ENCODE measurements at places on chromosomes 13 and 19.

GRCh38 chr19:49829721-49830120 lies 11.6 kb downstream of the MED25 start:
- DNase-seq, result no peak

- no peak for DNase-seq
Measured at GRCh38 chr13:107974409-107974808, 240.9 kb downstream of the LIG4 start.

- DNase-seq, result peak; percentile 7
Measured at GRCh38 chr19:55173714-55174409, 6.2 kb downstream of the SYT5 start.

DNA sequence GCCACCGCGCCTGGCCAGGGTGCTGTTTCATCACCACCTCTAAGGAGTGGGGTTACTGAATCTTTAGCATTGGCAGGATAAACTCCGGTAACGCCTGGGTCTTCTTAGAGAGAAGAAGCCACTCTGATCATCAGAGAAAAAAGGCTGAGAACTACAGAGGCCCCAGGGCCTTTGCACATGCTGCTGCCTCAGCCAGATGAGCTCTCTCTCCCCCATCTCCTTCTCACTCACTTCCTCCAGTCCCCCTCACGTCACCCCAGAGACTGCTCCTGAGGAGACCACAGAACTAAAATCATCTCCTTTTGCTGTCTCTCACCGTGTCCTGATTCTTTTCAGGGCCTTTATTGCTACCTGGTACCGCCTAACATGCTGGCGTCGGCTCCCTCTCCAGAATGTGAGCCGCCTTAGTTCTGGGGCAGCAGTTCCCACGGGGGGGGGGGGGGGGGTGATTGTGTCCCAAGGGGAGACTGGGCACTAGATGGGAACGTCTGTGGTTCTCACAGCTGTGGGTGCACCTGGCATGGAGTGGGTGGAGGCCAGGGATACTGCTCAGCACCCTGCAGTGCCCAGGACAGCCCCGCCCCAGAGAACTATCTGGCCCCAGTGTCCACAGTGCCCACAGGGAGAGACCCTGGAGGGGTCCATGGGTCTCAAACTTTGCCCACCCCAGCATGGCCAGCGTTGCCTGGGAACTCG lies 5.1 kb upstream of the DIRAS1 start:
- no peak for DNase-seq

- DNase-seq, result no peak
Measured at GRCh38 chr13:33235078-33235477, 50.5 kb downstream of the STARD13 start.

- no peak for DNase-seq
Measured at GRCh38 chr13:77319536-77319935, 7.4 kb downstream of the MYCBP2 start.

GRCh38 chr19:18239303-18239702 lies 13.1 kb upstream of the PDE4C start:
- DNase-seq, result no peak

DNA sequence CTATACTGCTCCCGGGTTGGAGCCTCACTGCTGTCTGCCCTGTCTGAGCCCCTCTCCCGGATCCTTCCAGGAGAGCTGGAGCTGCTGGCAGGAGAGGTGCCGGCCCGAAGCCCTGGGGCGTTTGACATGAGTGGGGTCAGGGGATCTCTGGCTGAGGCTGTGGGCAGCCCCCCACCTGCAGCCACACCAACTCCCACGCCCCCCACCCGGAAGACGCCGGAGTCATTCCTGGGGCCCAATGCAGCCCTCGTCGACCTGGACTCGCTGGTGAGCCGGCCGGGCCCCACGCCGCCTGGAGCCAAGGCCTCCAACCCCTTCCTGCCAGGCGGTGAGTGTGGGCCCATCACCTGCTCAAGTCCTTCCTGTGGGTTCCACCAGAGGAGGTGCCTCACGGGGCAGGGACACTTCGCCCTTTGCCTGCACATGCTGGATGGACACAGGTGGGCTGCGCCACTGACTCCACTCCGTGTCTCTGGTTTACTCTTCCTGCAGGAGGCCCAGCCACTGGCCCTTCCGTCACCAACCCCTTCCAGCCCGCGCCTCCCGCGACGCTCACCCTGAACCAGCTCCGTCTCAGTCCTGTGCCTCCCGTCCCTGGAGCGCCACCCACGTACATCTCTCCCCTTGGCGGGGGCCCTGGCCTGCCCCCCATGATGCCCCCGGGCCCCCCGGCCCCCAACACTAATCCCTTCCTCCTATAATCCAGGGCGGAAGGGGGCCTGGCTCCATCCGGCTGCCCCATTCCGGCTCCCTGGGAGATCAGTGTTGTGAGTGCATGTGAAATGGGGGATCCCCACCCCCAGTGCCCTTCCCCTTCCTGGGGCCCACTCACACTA lies 19.8 kb downstream of the EPN1 start:
- DNase-seq, result no peak

DNA sequence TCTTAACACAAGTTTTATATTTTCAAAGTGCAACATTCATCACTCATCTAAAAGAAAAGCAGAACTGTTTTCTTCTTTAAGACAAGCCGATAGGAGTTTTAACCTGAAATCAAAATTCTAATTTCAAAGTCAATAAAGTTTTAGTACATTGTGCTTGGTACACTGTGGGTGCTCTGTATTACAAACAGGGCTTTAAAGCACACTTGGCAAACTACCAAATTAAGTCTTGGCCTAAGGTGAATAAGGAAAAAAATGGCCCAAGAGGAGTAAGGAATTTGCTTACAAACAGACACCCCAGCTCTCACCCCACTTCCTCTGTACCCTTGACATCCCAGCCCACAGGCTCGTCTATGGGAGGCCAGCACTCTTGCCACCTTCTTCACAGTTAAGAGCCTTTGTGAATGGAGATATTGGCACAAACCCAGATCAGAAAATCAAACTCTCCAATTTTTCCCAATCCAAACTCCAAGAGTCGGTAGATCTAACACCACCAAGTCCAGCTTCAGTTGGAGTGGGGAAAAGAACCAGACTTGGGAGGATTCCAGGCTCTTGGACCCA lies 66.0 kb downstream of the ABCC4 start:
- DNase-seq, result no peak

GRCh38 chr13:38850868-38851626 lies 139.6 kb downstream of the STOML3 start:
- no peak for DNase-seq

DNA sequence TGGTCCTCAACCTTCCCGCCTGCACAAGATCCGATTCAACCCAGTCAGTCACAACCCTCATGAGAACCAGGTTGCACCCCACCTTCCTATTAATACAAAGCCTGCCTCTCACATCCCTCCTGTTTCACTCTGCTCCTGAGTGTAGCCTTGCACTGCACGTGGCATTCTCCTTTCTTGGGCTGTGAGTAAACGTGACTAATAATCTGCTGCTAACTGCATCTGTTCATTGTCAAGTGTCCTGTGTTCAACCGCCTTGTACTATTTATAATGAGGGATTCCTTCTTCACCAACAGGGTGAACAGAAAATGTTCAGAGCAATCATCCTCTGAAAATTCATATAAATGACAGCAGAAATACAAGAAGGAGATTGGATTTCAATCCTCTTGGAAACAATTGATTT lies 1608.2 kb downstream of the SLITRK5 start:
- no peak for DNase-seq
